ENCODE measurements at places on chromosomes 13 and 19. TPM values are rescaled to one million over a fixed set of nuclear protein-coding genes. Genes with fewer than 3 reads are reported as not detected.

The CYP4F8 gene
- total RNA-seq: not detected

The ZNF177 gene
- 1.0 TPM for total RNA-seq

The OLFM4 gene
- total RNA-seq: not detected

The SIGLEC8 gene
- not detected for total RNA-seq

The ADAMTSL5 gene
- total RNA-seq: 2.5 TPM

GRCh38 chr13:69796256-69796655, 311.4 kb upstream of the ATXN8OS start:
- no peaks in the 10 kb centered on the region for H3K4me1 ChIP-seq
- H3K27ac ChIP-seq: no peak overlapping the region
- DNase-seq: no peak
- H3K4me3 ChIP-seq: no peak overlapping the region

GRCh38 chr19:1904860-1905109, 414 bp upstream of the ADAT3 start:
- H3K36me3 ChIP-seq: peaks cover 5% of the 10 kb centered on the region
- no peaks in the 10 kb centered on the region for H3K27me3 ChIP-seq
- DNase-seq: no peak
- H3K27ac ChIP-seq: peak overlapping the region; percentile 77

DNA sequence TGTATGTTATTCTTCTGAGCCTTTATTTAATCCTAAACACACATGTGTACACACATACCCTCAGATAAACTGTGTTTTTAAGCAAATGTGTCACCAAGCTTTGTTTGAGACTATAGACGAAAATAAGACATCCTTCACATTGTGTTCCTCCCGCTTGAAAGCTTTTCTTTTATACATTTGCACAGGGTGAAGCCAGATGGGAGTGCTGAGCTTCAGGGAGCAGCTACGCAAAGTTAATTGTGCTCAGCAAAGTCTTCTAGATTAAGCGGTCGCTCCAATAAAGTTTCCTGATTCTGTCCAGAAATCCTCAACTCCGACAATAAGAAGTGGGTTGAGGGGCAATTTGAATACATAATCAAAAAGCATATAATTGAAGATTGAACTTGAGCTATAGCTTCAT, 117.2 kb upstream of the ARGLU1 start:
- no peaks in the 10 kb centered on the region for H3K36me3 ChIP-seq
- no peaks in the 10 kb centered on the region for H3K27me3 ChIP-seq
- H3K4me3 ChIP-seq: no peak overlapping the region

DNA sequence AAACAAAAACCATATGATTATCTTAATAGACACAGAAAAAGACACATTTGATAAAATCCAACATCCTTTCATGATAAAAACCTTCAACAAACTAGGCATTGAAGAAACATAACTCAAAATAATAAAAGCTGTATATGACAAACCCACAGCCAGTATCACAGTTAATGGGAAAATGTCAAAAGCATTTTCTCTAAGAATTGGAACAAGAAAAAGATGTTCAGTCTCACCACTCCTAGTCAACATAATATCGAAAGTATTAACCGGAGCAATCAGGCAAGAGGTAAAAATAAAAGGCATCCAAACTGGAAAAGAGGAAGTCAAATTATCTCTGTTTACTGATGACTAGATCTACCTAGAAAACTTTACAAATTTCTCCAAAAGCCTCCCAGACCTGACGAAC, 684.2 kb upstream of the SPRY2 start:
- no peak overlapping the region for H3K4me3 ChIP-seq
- no peaks in the 10 kb centered on the region for H3K36me3 ChIP-seq
- no peak for DNase-seq
- no peaks in the 10 kb centered on the region for H3K27me3 ChIP-seq

GRCh38 chr19:53432088-53432661, 391 bp downstream of the ZNF761 start:
- H3K4me1 ChIP-seq: peaks cover 26% of the 10 kb centered on the region
- H3K36me3 ChIP-seq: peaks cover 43% of the 10 kb centered on the region
- peak; percentile 46 for DNase-seq
- H3K27me3 ChIP-seq: no peaks in the 10 kb centered on the region
- peak overlapping the region; percentile 94 for H3K4me3 ChIP-seq

GRCh38 chr13:43470610-43471009, 316.2 kb downstream of the ENOX1 start:
- peaks cover 9% of the 10 kb centered on the region for H3K27me3 ChIP-seq
- no peak overlapping the region for H3K4me3 ChIP-seq
- no peak overlapping the region for H3K27ac ChIP-seq
